ENCODE measurements at places on chromosomes 3 and 15.

GRCh38 chr3:46632792-46633191 is 20.5 kb downstream of the FAM240A start:
- peaks cover 16% of the 10 kb centered on the region for H3K4me1 ChIP-seq
- no peak for DNase-seq
- H3K4me3 ChIP-seq: no peak overlapping the region
- H3K36me3 ChIP-seq: no peaks in the 10 kb centered on the region
- no peaks in the 10 kb centered on the region for H3K27me3 ChIP-seq
- no peak overlapping the region for H3K27ac ChIP-seq

- H3K27ac ChIP-seq: no peak overlapping the region
- H3K4me1 ChIP-seq: peaks cover 17% of the 10 kb centered on the region
- DNase-seq: no peak
- no peak overlapping the region for H3K4me3 ChIP-seq
Observed at GRCh38 chr3:123658118-123658851, 73.4 kb upstream of the HACD2 start.

DNA sequence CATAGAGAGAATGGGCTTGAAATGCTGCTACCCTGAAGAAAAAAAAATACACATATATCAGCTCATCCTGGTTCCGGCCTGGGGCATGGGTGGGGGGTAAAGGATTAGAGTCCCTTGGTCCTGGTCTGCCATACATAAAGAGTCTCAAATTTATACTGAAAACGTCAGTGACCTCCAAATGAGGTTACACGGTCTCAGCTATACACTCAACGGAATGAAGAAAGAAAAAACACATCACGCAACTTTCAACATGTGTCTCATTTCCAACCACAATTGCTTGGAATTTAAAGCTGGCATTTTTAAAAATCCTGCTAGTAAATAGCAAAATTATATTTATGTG is 612.8 kb downstream of the MCTP2 start:
- no peak overlapping the region for H3K4me3 ChIP-seq
- DNase-seq: no peak
- peaks cover 36% of the 10 kb centered on the region for H3K36me3 ChIP-seq
- peaks cover 21% of the 10 kb centered on the region for H3K4me1 ChIP-seq
- peak overlapping the region; percentile 66 for H3K27ac ChIP-seq
- peaks cover 5% of the 10 kb centered on the region for H3K27me3 ChIP-seq

GRCh38 chr3:108125550-108126071 is 34.8 kb upstream of the CD47 start:
- H3K4me1 ChIP-seq: peaks cover 54% of the 10 kb centered on the region
- peak overlapping the region; percentile 1 for H3K4me3 ChIP-seq
- peaks cover 3% of the 10 kb centered on the region for H3K27me3 ChIP-seq
- H3K27ac ChIP-seq: peak overlapping the region; percentile 90
- DNase-seq: peak; percentile 71
- H3K36me3 ChIP-seq: peaks cover 2% of the 10 kb centered on the region

DNA sequence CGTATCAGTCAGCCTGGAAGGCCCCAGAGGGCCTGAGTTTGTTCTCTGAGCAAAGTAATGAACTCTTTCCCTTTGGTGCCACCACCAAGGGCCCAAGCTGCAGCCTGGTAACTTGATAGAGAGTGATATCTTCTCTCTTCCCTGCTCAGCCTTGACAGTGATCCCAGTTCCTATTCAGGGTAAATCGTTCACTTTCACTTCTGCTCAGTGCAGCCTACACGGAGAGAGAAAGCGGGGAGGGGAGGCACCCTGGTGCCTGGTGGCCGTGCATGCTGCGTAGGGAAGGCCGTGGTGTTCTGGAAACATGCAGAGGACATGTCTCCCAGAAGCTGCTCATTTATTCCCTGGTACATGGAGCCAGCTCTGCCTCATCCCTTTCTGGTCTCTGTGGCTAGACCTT is 54.9 kb downstream of the KIF9 start:
- no peak overlapping the region for H3K27ac ChIP-seq
- peaks cover 11% of the 10 kb centered on the region for H3K4me1 ChIP-seq
- DNase-seq: no peak

DNA sequence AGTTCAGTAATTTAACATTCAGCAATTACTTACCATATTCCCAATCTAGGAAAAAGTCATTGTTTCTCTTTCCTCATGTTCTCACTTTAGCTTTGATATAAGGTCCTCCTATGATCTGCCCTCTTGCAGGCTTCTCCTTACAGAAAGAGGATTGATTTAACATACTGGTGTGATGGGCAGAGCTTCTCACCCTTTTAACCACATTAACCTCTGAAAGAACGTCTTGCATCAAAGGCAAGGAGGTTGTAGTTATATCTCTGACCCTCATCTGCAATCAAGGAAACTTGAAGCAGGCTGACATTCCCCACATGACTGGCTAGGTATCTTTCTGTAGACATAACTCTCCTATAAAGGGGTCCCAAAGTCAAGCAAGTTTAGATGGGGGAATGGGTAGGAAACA is 39.5 kb downstream of the BTLA start:
- no peak overlapping the region for H3K27ac ChIP-seq
- DNase-seq: no peak
- no peak overlapping the region for H3K4me3 ChIP-seq
- no peaks in the 10 kb centered on the region for H3K36me3 ChIP-seq

GRCh38 chr15:46848704-46849103 is 868.6 kb upstream of the SEMA6D start:
- H3K4me1 ChIP-seq: no peaks in the 10 kb centered on the region
- no peak overlapping the region for H3K27ac ChIP-seq
- DNase-seq: no peak
- peaks cover 5% of the 10 kb centered on the region for H3K36me3 ChIP-seq
- peaks cover 1% of the 10 kb centered on the region for H3K27me3 ChIP-seq

DNA sequence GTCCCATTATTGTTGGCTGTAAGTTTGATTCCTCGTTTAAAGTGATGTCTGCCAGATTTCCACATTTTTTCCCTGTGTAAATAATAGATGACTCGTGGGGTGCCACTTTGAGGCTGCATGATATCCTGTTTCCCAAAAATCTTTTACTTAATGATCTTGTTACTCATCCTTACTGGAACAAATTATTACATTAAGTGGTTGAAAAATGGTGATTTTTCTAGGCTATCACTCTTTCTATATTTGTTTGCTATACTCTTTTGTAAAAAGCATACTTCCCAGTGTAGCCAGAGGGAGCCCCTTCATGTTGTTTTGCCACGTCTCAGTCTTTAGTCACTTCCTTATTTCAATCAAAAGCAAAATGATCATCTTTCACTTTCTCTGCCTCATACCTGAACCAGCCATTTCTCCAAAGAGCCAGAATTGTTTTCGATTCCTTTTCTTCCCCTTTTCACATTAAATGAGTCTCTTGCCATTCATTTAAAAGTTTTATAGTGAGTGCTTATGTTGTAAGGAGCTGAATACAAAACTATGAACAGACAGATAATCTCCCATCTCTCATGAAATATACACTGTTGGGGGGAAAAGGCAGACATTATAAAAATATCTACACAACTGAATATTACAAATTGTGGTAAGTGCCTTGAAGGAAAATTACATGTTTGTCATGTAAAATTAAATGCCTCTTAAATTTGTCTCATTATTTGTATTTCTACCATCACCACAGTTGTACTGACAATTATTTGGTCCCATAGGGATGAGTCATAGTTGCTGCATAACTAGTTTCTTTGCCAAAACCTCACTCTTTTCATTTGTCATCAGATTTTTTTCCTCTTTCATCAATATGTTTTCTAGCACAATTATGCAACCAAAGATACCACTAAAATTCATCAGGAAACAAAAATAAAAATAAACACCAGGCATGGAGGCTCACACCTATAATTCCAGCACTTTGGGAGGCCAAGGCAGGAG is 41.5 kb downstream of the ADGRG7 start:
- H3K27me3 ChIP-seq: no peaks in the 10 kb centered on the region
- H3K4me1 ChIP-seq: peaks cover 5% of the 10 kb centered on the region
- H3K36me3 ChIP-seq: no peaks in the 10 kb centered on the region
- DNase-seq: no peak
- no peak overlapping the region for H3K27ac ChIP-seq

DNA sequence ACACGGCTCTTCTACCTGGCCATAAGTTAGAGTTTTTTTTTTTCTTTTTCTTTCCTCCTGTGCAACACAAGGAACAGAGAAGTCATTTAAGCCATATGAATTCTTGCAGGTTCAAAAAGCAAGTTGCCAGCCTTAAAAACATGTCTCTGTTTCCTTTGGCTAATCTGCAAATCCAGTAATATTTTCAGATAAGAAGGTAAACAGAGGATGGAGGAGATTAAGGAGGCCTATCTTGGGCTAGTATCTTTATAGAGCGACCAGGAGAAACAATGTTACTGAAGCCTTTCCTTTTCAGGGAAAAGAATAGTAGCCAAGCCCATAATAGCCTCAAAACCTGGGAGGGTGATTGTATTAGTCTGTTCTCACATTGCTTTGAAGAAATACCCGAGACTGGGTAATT is 20.9 kb upstream of the LMCD1 start:
- H3K4me3 ChIP-seq: no peak overlapping the region
- DNase-seq: no peak
- H3K4me1 ChIP-seq: peaks cover 4% of the 10 kb centered on the region

GRCh38 chr15:88388686-88389085 is 78.5 kb downstream of the MRPL46 start:
- H3K4me1 ChIP-seq: no peaks in the 10 kb centered on the region
- no peak overlapping the region for H3K4me3 ChIP-seq
- no peak for DNase-seq
- H3K27ac ChIP-seq: no peak overlapping the region

GRCh38 chr3:81732642-81733041 is 28.8 kb downstream of the GBE1 start:
- peaks cover 9% of the 10 kb centered on the region for H3K4me1 ChIP-seq
- H3K36me3 ChIP-seq: no peaks in the 10 kb centered on the region
- no peak overlapping the region for H3K4me3 ChIP-seq
- DNase-seq: no peak
- H3K27ac ChIP-seq: no peak overlapping the region

DNA sequence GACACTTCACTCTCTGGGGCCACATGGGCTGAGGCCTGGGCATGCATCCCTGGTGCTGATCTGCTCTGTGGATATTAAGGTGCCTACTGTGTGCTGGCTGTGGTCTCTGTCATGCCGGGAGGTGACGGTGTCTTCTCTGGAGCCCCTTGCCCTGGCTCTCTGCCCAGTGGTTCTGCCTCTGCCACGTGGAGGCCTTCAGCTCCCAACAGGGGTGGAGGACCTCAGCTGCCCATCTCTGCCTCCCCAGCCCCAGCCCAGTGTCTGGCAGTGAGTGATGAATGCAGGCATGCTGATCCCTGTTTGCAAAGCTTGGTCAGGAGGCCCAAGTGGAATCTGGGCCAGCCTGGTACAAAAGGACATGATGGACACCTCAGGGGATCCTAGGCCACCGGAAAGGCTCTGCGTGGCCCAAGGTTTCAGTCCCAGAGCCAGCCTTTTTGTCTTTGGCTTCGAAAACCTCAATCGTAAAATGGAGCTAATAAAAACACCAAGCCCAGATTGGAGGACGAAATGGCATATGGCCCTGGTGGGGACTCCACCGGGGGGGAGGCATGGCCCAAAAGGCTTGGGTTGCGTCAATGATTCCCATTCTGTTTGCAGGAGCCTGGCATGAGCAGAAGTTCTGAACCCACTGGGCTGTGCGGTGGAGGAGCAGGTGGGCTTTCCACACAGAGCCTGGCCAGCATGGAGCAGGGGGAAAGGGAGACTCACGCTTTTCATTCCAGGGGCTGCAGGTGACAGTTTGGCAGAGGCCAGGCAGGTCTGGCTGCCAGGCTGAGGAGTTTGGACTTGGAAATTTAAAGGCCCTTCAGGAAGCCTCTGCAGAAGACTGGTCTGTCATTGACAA is 54.7 kb upstream of the KLF13 start:
- no peak for DNase-seq
- peaks cover 3% of the 10 kb centered on the region for H3K36me3 ChIP-seq
- peaks cover 13% of the 10 kb centered on the region for H3K27me3 ChIP-seq
- H3K4me3 ChIP-seq: no peak overlapping the region
- H3K27ac ChIP-seq: no peak overlapping the region
- H3K4me1 ChIP-seq: peaks cover 20% of the 10 kb centered on the region

DNA sequence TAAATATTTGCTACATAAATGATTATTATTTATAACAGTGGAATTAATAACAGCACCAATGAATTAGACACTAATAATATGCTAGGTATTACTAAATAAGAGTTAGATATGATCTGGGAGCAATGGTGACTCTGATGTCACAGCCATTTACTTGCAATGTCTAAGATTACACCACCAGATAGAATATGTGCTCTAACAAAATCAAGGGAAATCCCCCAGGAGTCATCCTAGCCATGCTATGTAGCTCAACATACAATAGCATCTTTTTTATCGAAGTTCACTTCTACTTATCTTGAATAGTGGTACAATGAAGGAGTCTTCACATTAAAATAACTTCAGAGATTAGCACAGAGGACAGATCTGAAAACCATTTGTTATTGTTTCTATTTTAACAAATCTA is 154.0 kb downstream of the FMN1 start:
- H3K27ac ChIP-seq: no peak overlapping the region
- DNase-seq: no peak
- H3K36me3 ChIP-seq: no peaks in the 10 kb centered on the region
- no peak overlapping the region for H3K4me3 ChIP-seq
- H3K4me1 ChIP-seq: no peaks in the 10 kb centered on the region

DNA sequence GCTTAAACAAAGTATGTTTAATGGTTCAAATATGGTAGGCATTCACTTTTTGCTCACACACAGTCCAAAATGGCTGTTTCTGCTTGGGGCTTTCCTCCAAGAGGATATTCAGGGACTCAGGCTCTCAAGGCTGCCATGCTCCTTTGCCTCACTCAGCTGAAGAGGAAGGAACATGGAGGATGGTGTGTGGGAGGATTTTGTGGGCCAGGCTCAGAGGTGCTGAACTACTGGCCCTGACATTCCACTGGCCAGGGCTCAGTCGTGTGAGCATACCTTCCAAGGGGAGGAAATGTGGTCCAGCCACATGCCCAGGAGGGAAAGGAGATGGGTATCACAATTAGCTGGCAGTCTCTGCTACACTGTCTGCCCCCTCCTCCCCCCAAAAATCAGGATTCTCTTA is 8.7 kb downstream of the PXYLP1 start:
- no peak for DNase-seq
- peaks cover 2% of the 10 kb centered on the region for H3K4me1 ChIP-seq
- no peaks in the 10 kb centered on the region for H3K36me3 ChIP-seq

- no peak for DNase-seq
- no peaks in the 10 kb centered on the region for H3K27me3 ChIP-seq
- H3K36me3 ChIP-seq: no peaks in the 10 kb centered on the region
- no peak overlapping the region for H3K27ac ChIP-seq
- H3K4me1 ChIP-seq: no peaks in the 10 kb centered on the region
- no peak overlapping the region for H3K4me3 ChIP-seq
Observed at GRCh38 chr3:144394032-144394431, 422.4 kb downstream of the DIPK2A start.

DNA sequence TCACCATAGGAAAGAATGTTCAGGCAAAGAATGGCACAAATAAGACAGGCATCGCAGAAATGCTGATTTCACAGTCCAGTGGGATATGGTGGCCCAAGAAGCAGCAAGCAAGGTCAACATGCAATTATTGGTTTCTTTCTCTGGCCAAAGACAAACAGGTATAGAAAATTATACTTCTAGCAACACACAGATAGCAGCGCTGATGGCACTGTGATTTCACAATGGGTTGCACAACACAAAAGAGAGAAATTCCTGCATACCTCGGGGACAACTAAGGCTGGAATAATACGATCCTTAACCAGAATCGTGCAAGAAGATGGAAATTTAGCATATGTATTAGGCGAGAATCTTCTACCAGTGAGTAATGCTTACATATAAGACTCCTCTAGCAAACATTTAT is 76.3 kb upstream of the NR2F2 start:
- no peaks in the 10 kb centered on the region for H3K36me3 ChIP-seq
- H3K27me3 ChIP-seq: no peaks in the 10 kb centered on the region
- H3K4me1 ChIP-seq: no peaks in the 10 kb centered on the region
- H3K27ac ChIP-seq: no peak overlapping the region
